ENCODE measurements at places on chromosomes 12 and 14.

GRCh38 chr12:87828382-87828973, 200.7 kb downstream of the C12orf50 start:
- no peak for DNase-seq

DNA sequence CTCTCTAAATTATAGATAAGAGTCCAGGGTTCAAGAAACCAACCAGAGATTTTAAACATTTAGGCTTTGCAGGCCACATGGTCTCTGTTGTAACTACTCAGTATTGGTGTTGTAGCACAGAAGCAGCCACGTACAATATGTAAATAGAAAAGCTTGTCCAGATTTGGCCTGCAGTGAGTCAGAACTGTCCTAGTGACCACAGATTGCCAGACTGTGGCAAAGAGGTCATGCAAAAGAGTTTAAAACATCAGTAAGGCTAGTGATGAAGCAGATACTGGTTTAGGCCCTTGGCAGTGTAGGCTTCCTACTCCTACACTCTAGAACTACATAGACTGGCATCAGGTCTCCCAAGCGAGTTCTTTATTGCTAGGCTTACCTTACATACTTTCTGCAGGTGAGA, 117.6 kb upstream of the GARIN6 start:
- no peak for DNase-seq

DNA sequence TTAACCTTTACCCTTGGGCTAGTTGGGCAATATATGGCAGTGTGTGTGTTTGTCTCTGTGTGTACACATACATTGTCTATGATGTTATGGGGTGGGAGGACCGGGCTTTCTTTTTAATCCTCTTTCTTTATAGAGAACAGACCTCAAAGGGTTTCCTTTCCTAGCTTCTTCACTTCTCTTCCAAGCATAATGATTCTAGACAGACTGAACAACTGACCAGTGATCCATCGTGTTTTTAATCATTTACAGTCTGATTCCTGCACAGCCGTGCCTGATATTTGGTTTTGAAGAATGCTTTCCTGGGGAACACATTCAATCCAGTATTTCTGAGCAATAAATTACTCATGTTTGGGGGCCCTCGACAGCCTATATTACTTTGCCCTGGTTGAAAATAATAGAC, 481.1 kb upstream of the DCN start:
- no peak for DNase-seq

- no peak for DNase-seq
Observed at GRCh38 chr12:110998165-110998564, 77.8 kb upstream of the MYL2 start.

- no peak for DNase-seq
Observed at GRCh38 chr12:113305281-113305856, 29.5 kb downstream of the SLC8B1 start.

- DNase-seq, result no peak
Observed at GRCh38 chr12:3747543-3747942, 5.4 kb downstream of the CRACR2A start.

DNA sequence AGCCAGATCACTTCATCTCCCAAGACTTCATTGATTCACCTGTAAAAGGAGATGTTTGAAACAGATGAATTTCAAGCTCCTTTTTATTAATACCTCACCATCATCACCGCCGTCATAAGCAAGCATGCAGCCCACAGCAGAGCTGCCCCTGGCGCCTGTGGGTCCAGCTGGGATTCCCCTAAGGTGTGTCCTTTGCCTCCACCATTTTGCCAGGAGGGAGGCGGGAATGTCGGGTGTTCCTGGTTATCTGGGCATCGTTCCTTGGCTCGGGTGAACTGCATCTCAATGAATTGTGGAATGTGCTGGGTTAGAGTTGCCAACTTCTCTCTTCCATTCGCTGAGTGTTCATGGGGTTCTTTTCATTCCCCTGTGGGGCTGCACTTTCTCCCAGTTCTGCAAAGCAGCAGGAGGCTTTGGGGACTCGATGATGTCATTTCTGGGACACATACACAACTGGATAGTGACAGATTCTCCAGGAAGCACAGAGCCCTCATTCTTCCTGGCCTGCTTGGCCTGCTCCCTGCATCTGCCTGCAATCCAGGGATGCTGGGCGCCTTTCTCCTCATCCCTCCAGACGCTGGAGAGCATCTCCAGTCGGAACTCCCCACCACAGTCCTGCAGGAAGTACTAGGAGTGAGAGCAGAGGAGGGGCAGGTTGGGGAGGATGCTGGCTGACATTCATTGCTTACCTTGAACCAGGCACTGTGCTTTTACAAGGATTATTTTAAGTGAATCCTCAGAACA, 10.1 kb downstream of the CCND2 start:
- no peak for DNase-seq

- DNase-seq, result peak; percentile 93
Observed at GRCh38 chr14:67623114-67623513, 3.4 kb downstream of the ARG2 start.

DNA sequence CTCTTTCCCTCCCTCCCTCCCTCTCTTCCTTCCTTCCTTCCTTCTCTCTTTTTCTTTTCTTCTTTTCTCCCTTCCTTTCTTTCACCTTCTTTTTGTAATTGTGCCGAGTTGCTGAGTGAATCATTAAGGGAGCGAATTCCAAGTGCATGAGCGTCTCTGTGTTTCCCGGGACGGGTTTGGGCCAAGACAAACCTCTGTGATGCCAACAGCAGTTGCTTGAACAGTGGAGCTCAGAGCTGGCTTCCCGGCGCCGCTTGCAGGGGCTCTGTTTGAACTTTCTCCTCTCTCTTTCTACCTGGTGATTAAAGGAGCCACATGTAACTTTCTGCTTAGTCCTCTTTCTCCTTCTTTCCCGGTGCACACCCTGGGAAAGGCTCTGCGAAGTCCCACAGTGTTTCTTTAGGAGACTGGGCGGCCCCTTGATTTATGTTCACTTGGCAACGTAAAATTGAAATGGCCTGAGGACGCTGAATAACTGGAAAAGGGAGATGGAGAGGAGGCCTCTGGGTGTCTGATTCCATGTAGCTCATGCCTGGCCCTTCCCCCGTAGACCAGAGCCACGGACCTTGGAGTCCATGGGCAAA, 33.7 kb upstream of the MAP1LC3B2 start:
- DNase-seq, result no peak

GRCh38 chr12:121595520-121595919, 14.7 kb upstream of the KDM2B start:
- no peak for DNase-seq

DNA sequence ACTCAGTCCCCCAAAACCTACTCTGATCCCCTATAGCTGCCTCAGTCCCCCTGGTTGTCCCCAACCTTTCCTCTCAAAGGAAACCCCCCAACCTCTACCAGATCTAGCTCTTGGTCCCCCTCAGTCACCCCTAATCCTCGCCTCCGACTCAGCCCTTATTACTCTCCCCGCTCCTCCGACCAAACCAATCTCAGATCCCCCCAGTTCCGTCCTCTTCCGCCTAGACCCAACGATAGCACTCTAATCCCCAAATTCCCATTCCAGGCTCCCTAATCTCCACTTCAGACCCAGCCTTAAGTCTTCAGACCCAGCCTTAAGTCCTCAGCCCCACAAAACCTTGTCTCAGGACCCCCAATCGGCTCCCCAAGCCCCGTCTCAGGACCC, 612 bp downstream of the VPS37B start:
- DNase-seq, result no peak

GRCh38 chr14:67892466-67893100, 73.0 kb downstream of the RAD51B start:
- DNase-seq, result no peak

DNA sequence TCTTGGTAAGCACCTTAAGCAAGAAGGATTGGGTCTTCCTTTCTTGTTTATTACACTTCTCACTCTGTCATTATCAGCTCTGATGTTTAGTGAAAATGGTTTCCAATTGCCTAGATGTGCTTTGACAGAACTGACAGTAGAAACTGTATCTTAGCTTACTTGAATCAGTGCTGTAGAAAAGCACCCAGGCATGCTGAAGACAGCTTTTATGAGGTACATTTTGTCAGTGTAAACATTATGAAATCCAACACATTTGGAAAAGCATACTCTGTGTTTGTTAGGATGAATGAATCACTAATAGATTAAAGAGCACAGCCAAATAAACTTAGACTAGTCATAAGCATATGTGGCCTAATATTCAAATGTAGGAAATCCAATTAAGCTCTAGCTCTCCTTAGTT, 290.2 kb upstream of the NPAS3 start:
- DNase-seq, result peak; percentile 32

DNA sequence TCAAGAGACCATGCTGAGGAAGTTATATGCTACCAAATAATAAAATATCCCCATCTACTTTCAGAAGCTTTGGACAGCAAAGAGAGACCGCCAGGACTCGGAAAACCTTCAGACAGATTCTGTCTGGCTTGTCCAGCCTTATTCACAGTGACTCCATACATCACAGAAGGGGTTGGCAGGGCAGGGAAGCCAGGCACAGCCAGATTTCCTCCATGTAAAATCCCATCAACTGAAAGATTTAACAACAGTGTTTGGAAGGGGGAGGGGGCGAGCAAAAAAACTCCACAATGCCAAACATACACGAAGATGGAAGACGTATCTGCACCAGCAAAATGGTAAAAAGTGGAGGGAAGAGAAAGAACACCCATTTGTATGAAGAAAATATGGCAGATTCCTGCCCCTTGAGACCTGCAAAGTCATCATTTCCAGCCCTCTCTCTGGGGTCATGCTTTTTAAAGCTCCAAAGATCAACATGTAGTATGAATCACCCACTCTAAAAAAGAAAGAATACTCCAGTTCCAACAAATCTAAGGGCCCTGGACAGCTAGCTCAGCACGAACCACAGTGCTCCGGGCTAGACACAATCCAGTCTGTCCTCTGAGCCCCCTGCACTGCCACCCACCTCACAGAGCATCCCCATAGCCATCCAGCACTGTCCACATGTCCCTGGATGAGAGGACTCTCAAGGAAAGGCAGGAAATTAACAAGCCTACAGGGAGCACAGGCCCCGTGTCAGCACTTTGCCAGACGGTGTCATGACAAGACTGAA, 116.4 kb downstream of the DICER1 start:
- DNase-seq, result no peak

- DNase-seq, result no peak
Observed at GRCh38 chr14:20631880-20632389, 9.6 kb downstream of the OR6S1 start.

DNA sequence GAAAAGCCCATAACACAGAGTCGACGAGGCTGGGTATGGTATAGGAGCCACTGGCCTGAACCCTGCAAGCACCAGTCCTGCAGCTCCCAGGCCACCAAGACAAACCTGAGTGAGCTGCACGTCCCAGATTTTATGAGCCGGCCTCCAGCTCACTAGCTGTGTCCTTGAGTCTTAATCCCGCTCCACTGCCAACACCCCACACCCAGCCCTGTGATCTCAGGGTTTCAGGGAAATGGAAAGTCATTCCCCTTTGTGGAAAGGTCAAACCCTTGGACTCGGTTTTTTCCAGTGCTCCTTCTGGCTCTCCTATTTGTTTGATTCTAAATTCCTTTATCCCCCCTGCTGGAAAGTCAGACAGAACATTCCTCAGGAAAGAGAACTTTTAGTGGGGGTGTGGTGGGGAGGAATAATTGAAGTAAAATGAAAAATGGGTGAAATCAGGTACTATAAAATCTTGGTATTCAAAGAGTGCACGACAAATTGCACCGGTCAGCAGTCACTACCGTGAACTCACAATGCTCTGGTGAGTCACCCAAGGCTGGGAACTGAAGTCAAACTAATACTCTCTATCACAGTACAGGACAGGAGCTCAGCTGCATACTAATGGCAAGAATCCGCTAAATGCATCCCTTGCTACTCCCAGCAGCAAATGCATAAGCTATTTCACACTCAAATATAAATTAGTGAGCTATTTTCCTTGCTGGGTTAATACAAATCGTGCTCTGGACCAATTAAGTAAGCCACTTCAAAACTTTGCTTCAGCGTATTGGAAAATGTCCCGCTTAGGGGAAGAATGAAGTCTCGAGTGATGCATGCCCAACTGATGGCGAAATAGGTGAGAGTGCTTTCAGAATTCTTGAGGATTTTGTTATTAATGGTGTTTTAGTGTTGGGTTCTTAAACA, 9.0 kb downstream of the PITPNM2 start:
- peak; percentile 88 for DNase-seq

- no peak for DNase-seq
Observed at GRCh38 chr12:112989806-112990205, 11.5 kb downstream of the OAS2 start.

DNA sequence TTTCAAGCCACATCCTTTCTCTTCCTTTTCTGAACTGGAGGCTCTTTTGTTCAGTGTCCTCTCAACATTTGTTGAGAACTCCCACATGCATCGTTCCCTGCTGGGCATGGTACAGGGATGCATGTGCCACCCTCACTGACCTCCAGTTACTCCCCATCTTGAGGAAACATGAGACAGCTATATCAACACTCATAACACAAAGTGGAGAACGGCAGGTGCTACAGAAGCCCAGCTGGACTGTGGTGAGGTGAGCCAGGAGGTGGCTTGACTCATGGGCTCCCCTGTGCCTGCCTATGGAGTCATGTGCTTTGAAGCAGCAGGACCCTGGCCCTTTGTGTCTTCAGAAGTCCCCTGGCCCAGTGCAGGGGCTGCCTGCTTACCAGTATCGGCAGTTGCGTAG, 9.7 kb downstream of the MYH6 start:
- DNase-seq, result peak; percentile 39

- DNase-seq, result no peak
Observed at GRCh38 chr14:98769326-98769725, 502.7 kb downstream of the BCL11B start.

GRCh38 chr12:32087306-32087705, 19.3 kb upstream of the BICD1 start:
- DNase-seq, result no peak

GRCh38 chr14:55103005-55103640, 25.9 kb upstream of the LGALS3 start:
- peak; percentile 82 for DNase-seq

DNA sequence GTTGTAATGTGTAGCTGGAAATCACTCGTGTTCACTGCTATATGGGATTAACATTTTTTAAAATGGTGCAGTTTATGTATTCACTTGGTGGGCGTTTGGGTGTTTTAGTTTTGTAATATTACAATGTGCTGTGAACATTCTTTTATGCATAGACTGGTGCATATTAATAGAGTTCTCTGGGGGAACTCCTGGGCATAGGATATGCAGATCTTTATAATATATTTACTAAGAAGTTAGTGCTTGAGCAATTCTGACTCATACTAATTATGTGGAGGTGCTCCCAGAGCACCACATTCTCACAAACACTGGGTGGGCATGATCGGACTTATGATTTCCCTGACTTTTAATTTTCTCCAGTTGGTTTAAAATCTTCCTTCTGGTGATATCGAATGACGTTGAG, 342.3 kb downstream of the PDZRN4 start:
- DNase-seq, result no peak

- DNase-seq, result no peak
Observed at GRCh38 chr12:75774261-75775052, 257.1 kb downstream of the PHLDA1 start.

GRCh38 chr14:90455100-90455571, 58.3 kb downstream of the CALM1 start:
- no peak for DNase-seq
